ENCODE measurements at places on chromosomes 5 and 9.

GRCh38 chr9:1726993-1727759 lies 288.0 kb upstream of the SMARCA2 start:
- DNase-seq: no peak

GRCh38 chr9:29039258-29039657 lies 1466.0 kb upstream of the C9orf72 start:
- no peak for DNase-seq

DNA sequence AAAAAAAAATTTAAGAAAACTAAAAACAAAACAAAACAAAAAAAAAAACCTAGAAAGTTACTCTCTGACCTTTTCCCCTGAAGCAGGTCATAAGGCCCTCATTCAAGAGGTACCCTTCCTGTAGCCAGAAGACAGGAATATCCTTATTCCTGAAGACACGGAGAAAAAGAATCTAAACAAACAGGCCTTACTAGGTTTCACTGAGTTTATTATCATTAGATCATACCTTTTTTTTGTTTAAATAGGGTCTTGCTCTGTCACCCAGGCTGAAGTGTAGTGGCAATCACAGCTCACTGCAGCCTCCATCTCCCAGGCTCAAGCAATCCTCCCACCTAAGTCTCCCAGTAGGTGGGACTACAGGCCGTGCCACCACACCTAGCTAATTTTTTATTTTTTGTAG lies 11.7 kb upstream of the CDKN2AIPNL start:
- DNase-seq: no peak

GRCh38 chr5:2754581-2755075 lies 3.2 kb upstream of the IRX2 start:
- DNase-seq: no peak

GRCh38 chr9:32581512-32582143 lies 8.7 kb upstream of the NDUFB6 start:
- no peak for DNase-seq

- no peak for DNase-seq
Observed at GRCh38 chr9:115036691-115037090, 81.3 kb downstream of the TNC start.

DNA sequence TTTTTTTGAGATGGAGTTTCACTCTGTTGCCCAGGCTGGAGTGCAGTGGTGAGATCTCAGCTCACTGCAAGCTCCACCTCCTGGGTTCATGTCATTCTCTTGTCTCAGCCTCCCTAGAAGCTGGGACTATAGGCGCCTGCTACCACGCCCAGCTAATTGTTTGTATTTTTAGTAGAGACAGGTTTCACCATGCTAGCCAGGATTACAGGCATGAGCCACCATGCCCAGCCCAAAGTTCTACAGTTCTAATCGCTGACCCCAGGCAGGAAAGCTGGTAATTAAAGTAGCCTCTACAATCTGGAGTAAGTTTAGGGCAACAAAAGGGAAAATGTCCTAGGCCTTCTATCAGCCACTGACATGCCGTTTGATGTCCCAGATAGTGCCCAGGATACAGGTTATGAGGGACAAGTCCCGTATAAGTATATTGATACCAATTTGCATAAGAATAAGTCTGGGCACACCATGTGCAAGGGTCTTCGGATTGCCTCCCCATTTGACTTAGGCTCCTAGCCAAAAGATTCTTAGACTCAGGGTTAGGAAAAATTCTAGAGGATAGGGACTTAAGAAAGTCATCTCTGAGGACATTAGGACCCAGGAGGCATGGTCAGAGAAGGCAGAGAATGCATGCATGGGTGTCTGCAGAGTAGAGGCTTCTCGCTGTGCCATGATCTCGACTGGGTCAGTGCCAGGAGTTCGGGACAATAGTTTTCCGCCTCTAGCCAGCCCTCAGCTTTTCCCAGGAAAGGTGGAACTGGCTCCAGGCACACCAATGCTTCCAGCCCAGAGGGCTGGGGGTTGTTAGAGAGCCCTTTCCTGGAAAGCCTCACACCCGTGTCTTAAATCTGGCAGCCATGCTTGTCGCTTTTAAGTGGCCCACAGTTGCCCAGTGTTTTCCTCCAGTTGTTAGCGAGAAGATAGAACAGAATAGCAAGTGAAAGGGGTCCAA lies 1111.1 kb downstream of the TAF11L14 start:
- no peak for DNase-seq

Data from gastrocnemius medialis (tissue), 4 donors.